Fibroblast of skin of scalp (primary cell): ENCODE measurements at places on chromosomes 4 and X.

- no peak for DNase-seq
These were observed 1118.7 kb downstream of the SH3BGRL start for GRCh38 chrX:82320569-82320968.

DNA sequence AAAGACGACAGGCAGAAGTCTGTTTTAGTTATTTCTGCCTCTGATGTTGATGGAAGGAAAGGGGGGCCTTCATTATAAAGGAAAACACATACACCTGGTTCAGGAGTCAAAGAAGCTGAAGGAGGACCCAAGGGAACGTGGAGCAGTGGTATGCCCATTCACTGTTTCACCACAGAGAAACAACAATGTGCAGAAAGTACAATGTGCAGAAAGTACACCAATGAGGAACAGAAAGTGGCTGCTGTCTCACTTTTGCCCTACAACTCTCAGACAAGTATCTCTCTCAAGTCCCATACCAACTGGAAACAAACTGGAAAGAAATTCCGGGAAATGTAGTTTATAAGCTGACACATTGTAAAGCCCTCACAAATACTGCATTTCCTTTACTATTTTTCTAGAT lies 564.5 kb downstream of the TRAM1L1 start:
- no peak for DNase-seq

- peak; percentile 66 for DNase-seq
These were observed 139.0 kb downstream of the TSPAN5 start for GRCh38 chr4:98519268-98519977.

GRCh38 chrX:13151828-13152517 lies 107.6 kb upstream of the FAM9C start:
- peak; percentile 46 for DNase-seq

- no peak for DNase-seq
These were observed 514 bp downstream of the FANCB start for GRCh38 chrX:14872355-14872754.
